Right lobe of liver (tissue), 6 donors: ENCODE measurements at places on chromosomes 16 and 17. TPM values are rescaled to one million over a fixed set of nuclear protein-coding genes. Genes with fewer than 3 reads are reported as not detected.

The SYT17 gene
- total RNA-seq, result 8.7 TPM

The NUPR1 gene
- total RNA-seq, result 68.8 TPM

The CACNG3 gene
- not detected for total RNA-seq

- no peak overlapping the region for H3K4me3 ChIP-seq
- no peaks in the 10 kb centered on the region for H3K27me3 ChIP-seq
- DNase-seq, result no peak
- H3K36me3 ChIP-seq, result no peaks in the 10 kb centered on the region
- H3K27ac ChIP-seq, result no peak overlapping the region
These were observed 17.5 kb downstream of the CACNG3 start for GRCh38 chr16:24273508-24274182.

GRCh38 chr17:50026837-50027171, 29.1 kb upstream of the ITGA3 start:
- no peak overlapping the region for H3K4me3 ChIP-seq
- no peaks in the 10 kb centered on the region for H3K27me3 ChIP-seq
- H3K4me1 ChIP-seq, result no peaks in the 10 kb centered on the region
- no peak overlapping the region for H3K27ac ChIP-seq
- peak; percentile 76 for DNase-seq

DNA sequence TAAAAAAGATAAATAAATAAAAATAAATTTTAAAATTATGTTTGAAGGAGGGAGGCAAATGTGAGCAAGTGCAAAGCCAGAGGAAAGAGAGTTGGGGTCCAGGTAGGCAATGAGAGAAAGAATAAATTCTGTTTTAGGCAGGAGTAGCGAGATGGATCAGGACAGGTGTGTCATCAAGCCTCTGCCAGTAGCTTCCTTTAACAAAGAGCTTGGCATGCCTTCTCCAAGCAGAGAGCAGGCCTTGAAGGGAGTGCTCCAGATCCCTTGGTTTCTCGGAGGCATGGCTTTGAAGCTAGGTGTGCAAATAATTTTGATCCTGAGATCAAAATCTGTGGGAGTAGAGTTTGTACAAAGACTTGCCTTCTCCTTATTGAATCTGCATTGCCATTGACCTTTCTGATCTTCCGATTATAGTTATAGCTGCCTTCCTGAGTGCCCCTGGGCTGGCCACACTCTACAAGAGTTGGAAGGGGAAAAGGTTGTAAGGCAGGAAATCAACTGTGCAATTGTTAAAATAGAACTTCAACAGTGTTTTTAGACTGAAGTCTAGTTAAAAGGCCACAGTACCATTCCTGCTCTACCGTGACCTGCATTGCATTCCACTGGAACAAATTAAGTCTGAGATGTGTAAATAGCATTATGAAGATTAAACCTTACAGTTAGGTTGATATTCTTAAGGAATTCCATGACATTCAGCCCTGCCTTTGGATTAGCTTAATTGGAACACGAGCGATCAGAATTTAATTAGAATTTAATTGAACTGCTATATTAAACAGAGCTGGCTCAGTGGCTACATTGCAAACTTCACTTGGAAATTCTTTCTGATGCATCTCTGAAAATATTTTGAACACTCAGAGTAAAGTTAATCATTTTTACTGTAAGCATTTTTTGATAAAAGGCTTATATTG, 33.7 kb downstream of the IQCK start:
- DNase-seq, result no peak
- no peak overlapping the region for H3K4me3 ChIP-seq
- H3K27me3 ChIP-seq, result no peaks in the 10 kb centered on the region
- H3K36me3 ChIP-seq, result no peaks in the 10 kb centered on the region
- no peaks in the 10 kb centered on the region for H3K4me1 ChIP-seq

- peak overlapping the region; percentile 100 for H3K27ac ChIP-seq
- H3K4me1 ChIP-seq, result peaks cover 46% of the 10 kb centered on the region
- H3K27me3 ChIP-seq, result no peaks in the 10 kb centered on the region
These were observed 973 bp upstream of the IL4R start for GRCh38 chr16:27312580-27313421.

- no peaks in the 10 kb centered on the region for H3K36me3 ChIP-seq
- H3K27ac ChIP-seq, result no peak overlapping the region
- DNase-seq, result no peak
- H3K27me3 ChIP-seq, result no peaks in the 10 kb centered on the region
These were observed 199.5 kb downstream of the WWOX start for GRCh38 chr16:78298986-78299385.

DNA sequence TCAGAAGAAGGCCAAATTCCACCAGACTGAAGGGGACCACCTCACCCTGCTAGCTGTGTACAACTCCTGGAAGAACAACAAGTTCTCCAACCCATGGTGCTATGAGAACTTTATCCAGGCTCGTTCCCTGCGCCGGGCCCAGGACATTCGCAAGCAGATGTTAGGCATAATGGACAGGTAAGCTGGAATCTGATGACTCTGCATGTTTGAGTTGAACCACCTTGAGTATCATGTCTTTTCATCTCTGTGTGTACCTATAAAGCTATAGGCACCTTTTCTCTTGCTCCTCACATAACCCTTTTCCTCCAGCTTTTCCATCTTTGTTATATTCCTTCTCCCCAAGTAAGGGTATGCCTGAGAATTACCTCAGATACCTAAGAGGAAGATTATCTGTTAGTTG, 24.8 kb downstream of the ETV4 start:
- H3K4me3 ChIP-seq, result no peak overlapping the region
- no peaks in the 10 kb centered on the region for H3K4me1 ChIP-seq
- H3K27me3 ChIP-seq, result no peaks in the 10 kb centered on the region
- H3K27ac ChIP-seq, result no peak overlapping the region
- H3K36me3 ChIP-seq, result peaks cover 5% of the 10 kb centered on the region
- DNase-seq, result no peak

DNA sequence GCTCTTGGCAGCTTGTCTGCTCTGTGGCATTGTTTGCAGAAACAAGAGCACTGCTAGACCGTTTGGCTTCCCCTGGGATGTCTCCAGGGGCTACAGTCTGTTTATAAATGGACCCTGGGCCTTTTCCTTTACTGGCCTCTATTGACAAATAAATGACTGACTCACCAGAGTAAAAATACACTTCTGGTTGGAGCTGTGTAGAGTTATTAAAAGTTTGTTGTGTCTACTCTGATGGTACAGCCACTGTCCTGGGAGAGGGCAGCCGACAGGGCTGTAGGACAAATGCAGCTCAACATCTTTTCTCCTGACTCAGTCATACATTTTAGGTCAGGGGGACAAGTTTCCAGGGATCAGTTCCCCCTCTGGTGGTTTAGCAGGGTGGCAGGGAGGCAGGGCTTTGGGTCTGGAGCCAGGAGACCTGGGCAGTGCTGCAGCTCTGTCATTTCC, 30.0 kb downstream of the FOXL1 start:
- no peaks in the 10 kb centered on the region for H3K27me3 ChIP-seq
- H3K4me1 ChIP-seq, result no peaks in the 10 kb centered on the region
- no peak for DNase-seq
- no peak overlapping the region for H3K4me3 ChIP-seq
- H3K27ac ChIP-seq, result no peak overlapping the region
- H3K36me3 ChIP-seq, result no peaks in the 10 kb centered on the region

DNA sequence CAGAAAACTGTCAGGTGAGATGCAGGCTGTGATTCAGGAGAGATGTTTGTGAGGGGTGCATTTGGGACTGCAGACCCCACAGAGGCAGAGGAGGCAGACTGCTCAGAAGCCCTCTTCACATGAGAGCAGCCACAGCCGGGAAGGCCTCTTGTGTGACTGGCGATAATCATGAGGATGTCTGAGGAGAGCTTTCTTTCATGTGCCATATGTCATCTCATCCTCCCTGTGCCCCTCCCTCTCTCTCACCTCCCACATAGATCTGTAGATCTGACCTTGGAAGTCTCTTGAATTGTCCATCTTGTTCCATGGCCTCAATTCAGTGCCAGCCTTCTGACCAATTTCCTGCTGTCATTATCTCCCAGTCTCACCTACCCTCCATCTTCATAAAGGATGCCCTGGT, 50.5 kb downstream of the EPN2 start:
- DNase-seq, result no peak
- no peaks in the 10 kb centered on the region for H3K27me3 ChIP-seq
- no peak overlapping the region for H3K27ac ChIP-seq
- no peak overlapping the region for H3K4me3 ChIP-seq

DNA sequence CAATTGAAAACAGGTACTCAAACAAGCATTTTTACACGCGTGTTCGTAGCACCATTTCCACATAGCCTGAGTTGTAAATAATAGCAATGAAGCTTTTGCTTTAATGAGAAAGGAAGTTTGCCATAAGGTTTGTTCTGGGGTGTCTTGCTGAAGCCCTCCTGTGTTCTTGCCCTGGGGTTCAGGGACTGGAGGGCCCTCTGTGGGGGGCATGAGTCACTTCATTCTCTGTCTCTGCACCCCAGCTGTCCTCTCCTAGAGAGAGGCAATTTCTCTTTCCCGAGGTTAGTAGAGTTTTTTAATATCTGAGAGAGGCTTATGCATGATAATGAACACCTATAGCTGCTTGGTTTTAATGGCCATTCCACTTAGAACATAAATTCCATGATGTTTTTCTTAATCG, 9.6 kb downstream of the AFMID start:
- no peak overlapping the region for H3K4me3 ChIP-seq
- H3K27ac ChIP-seq, result no peak overlapping the region
- no peaks in the 10 kb centered on the region for H3K4me1 ChIP-seq
- DNase-seq, result no peak
- H3K27me3 ChIP-seq, result no peaks in the 10 kb centered on the region
